ENCODE measurements at places on chromosomes 11 and 22.
A peak's percentile ranks its signal among the peaks of the same experiment; 100 is the strongest.

GRCh38 chr11:57134284-57134683 lies 47.5 kb upstream of the LRRC55 start:
- DNase-seq = no peak

DNA sequence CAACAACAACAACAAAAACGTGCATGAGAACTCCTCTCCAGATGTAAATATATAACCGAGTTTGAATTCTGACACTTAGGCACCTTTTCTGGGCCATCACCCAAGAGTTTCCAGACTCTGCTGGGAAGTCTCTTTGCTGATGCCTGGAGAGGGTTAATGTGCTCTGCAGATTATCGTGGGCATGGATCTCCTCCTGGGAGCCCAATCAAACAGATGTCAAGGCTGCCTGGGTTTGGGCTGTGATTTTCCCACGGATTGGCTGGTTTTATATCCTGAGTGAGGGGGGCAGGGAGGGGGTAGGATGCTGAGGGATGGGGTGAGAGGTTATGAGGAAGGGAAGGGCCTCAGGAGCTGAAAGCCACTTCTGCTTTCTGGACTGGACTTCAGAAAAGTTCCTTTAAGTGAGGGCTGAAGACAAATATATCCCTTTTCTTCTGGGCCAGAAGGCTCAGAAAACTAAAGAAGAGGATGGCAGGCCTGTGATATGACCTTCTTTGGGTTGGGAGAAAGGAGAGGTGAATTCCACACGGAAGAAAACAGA lies 4.2 kb downstream of the ELF5 start:
- no peak for DNase-seq

- no peak for DNase-seq
Observed at GRCh38 chr11:58927393-58928106, 11.7 kb upstream of the GLYATL1 start.

DNA sequence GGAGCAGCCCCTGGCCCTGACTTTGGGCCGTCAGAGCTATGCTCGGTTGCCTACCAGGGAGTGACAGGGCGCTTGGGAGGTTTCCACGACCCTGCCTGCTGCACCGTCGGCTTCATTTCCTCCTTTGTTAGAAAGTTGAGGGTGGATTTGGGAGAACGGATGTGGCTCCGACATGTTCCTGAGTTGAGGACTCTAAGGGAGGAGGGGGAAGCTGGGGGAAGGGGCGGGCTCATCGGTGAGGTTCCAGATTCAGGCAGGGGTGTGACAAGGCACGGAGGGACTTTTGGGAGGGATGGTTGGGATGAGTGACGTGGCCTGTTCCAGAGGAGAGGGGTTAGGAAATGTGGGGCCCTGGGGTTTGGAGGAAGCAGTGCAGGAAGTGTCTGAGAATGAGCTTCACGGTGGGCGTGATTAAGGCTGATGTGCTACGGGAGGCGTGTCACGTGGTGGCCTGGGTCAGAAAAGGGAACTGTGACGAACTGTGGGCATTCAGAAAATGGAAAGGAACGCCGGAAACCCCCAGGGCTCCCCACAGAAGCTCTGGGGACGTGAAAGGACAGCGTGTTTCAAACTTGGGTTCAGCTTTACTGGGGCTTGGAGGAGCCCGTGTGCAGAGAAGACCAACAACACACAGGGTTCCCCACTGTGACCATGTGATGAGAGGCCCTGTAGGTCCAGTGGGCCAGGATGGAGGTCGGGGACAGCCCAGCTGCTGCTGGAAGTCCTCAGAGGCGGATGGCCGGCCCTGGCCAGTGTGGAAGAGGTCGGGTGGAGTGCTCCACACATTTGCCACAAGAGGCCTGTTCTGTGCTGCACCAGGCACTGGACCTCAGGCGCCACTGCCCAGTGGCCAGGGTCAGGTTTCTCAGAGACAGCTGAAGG lies 2.8 kb downstream of the PARVB start:
- DNase-seq = peak; percentile 74
